ENCODE measurements at places on chromosomes 2 and 18.

- DNase-seq = no peak
These were observed 153.6 kb downstream of the TRABD2A start for GRCh38 chr2:84727315-84727714.

DNA sequence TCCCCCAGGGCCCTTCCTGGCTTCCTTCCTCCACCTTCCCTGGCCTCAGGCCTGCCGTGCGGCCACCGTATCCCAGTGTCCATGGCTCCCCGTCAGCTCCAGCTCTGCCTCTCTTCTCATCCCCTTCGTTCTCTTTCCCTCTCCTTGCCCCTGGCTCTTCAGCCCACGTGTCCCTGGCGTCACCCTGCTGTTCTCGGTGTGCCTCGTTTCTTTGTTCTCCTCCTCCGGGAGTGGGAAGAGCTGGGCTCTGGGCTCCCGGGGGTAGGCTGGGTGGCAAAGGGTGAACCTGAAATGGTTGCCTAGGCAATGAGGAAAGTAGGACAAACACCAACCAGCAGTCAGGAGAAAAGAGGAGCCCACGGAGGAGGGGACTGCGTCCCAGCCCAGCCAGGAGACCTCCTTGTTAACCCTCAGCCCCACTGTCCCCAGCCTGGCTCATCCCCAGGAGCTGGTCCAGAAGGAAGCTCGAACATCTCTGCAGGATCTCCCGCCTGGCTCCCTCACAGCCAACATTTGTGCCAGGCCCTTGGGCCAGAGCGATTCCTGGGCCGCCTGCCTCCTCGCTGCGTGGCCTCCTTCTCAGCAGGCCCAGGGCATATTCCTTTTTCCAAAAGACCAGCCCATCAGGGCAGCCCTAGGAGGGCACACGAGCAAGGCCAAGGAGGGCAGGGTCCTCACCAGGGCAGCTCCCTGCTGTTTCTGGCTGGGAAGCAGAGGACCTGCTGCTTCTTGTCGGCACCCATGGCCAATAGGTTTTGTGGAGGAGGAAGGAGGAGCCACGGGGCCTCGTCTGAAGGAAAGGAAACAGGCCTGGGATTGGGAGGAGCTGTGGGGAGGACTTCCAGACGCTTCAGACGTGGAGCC, 30.9 kb upstream of the DNMT3A start:
- DNase-seq = no peak

GRCh38 chr2:240519396-240520129, 38.2 kb downstream of the ANKMY1 start:
- peak; percentile 51 for DNase-seq

DNA sequence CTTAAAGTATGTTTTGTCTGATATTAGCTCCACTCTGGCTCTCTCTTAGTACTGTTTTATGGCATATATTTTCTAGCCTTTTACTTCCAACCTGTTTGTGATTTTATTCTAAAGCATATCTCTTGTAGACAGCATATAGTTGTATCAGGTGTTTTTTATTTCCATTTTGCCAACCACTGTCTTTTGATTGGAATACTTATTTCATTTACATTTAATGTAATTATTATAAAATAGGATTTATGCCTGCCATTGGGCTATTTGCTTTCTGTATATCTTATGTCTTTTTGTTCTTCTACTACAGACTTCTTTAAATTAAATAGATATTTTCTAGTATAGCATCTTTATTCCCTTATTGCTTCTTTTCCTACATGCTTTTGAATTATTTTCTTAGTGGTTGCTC, 67.3 kb downstream of the LRRC30 start:
- no peak for DNase-seq

DNA sequence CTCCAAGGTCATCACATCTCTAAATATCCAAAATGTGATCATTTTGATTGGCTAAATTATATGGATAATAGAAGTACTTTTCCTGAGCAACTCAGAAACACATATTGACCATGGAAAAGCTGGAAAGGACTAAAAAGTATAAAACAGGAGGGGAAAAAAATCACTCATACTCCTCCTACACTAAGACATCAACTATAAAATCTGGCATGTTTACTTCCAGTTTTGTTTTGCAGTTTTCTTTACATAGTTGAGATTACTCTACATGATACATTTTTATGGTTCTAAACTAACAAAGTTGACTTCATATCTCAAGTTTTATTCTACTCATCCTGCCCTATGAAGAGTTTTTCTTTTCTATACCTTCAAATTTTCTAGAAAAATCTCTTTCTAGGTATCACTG, 46.0 kb upstream of the SP3 start:
- DNase-seq = no peak

Measured in cardiac fibroblast (primary cell).